Stimulated activated CD8-positive, alpha-beta memory T cell treated with anti-CD3 and anti-CD28 coated beads, Interleukin-15, amount 100 ng/mL, for 24 hours (primary cell): ENCODE measurements at places on chromosomes 12 and 14.

DNA sequence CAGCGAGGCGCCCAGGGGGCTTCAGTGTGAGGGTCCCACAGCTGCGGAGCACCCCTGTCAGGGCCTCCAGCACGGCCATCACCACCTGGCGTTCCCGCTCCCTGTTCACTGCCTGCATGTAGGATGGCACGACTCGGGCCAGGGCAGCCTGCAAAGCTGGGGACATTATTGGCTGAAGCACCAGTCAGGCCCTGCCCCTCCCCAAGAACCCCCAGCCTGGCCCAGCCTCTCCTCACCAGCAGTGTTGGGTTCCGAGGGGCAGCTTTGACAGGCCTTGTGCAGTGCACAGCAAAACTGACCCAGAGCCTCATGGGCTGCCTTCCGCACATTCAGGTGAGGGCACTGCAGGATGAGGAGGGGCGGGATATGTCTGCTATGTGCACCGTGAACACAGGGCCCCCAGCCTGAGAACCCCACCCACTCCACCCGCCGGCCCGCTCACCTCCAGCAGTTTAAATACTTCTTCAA lies 5.6 kb downstream of the IPO4 start:
- DNase-seq, result no peak

GRCh38 chr12:109736552-109737108 lies 23.0 kb downstream of the FAM222A start:
- no peak for DNase-seq

DNA sequence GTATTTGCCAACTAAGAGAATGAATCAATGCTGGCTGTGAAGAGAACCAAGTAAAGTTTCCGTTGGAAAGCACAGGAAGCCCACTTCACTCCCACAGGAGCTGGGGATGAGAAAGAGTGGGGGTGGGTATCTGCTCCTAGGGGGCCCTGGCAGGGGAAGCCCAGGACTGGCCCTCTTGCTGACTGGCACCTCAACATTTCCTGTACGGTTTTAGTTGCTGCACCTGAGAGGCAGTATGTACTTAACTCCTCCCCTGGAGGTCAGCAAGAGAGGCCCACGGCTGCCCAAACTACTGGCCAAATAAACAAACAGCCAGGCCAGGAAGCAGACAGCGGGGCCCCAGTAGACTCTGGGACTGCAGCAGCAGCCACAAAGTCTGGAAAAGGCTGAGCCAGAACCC lies 33.8 kb upstream of the VWF start:
- no peak for DNase-seq

DNA sequence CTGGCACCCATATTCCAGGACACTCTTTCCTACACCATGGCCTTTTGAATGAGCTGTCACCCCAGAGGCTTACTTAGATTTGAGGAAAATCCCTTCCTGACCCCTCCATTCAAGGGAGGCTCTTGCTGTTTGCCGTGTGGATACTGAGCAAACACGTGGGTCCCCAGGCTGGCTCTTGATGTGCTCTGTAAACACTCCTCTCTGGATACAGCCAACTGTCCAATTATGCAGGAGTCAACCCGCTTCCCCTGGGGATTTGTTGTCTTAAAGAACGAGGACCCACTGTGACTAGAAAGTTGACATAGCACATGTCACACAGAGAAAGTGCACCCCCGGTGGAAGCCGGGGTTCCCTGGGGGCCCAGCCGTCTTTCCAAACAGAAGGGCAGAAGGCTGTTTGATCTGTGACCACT lies 75.8 kb upstream of the CEP83 start:
- DNase-seq, result no peak

- no peak for DNase-seq
Observed at GRCh38 chr14:69749956-69750355, 17.0 kb upstream of the SRSF5 start.

DNA sequence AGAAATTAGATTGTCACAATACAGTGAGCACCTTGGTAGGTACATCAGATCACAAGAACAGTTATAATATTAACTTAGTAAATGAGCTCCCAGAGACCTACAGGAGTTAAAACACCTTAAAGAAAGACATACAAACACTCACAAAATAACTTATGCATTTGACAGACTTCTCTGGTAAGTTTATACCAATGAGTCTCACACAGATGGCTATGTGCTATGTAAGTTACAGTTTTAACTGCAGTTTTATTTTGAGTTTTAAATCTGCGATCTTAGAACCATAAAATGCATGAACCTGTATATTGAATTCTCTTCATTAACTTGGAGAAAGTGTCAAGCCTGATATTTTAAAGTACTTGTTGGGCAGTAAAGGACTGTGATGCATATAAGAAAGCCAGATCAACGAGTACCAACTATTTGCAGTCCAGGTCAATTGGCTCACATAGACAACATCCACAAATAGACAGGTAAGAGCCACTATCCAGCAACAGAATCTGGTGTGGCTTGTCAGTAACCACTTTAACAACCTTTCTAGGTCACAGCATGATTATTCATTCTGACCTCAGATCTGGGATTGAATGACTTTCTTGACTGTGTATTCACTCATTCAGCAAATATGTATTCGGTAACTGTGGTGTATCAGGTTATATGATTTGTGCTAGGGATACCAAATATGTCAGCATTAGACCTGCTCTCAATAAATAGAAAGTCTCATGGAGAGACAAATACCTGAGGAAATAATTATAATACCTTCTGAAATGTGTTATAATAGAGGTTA lies 856.6 kb upstream of the MGAT4C start:
- DNase-seq, result no peak

GRCh38 chr12:112810235-112810917 lies 18.8 kb downstream of the RPH3A start:
- DNase-seq, result no peak

DNA sequence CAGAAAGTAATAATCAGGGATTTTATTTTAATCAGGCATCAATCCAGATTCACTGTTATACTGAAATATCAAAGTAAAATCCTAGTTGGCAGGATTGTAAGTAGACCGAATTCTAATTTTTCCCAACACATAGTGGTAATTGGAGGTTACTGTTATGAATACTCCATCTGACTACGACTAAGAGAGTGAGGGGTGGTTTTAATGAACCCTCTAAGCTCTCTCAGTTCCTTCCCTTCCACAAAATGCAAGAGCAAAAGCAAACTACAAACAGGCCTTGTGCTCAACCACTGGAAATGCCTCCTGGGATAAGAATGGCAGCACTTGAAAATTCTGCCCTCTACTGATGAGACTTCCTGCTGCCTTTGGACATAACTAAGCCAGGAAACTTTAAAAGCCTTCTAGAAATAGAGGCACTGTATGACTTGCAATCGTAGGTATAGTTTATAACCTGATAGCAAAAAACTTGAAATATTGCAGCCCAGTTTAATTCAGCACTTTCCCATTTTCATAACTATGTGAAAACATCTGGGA lies 184.8 kb downstream of the SLC16A7 start:
- no peak for DNase-seq
